ENCODE measurements at places on chromosomes 12 and 14. TPM values are rescaled to one million over a fixed set of nuclear protein-coding genes. Genes with fewer than 3 reads are reported as not detected.

SERPINA12 gene
- total RNA-seq = not detected

DNA sequence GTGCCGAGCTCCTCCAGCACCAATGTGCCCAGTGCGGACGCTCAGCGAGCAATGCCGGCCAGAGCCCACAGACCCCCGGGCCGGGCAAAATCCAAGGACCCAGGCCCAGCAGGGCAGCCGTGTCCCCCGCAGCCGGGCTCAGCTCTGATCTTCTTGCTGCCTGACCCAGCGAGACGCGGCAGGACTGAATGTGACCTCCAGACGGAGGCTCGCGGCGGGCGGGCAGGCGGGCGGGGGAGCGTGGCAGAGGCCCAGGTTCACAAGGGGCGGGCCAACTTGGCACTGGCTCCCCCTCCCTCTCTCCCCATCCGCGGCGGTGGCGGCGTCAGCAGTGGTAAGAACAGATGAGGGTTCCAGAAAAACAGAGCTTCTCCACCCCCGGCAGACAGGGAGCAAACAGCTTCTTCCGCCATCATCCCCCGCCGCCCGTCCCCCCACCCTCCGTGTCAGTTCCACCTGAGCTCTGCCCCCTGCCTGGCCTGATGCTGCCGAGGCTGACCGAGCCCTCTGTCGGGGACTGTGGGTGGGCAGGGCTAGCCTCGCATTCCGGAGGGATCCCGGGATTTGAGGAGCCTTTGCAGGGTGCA, 94.3 kb downstream of the RFLNA start:
- DNase-seq = no peak

DNA sequence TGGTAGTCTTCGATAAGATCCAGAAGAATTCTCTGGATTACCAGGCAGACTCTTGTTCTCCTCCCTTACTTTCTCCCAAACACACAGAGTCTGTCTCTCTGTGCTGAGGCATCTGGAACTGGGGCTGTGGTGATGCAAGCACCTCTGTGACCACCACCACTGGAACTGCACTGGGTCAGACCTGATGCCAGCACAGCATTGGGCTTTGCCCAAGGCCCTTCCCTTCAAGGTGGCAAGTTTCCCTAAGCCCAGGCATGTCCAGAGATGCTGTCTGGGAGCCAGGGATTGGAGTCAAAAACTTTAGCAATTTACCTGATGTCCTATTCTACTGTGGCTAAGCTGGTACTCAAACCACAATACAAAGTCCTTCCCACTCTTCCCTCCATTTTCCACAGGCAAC, 14.6 kb upstream of the TMPRSS12 start:
- DNase-seq = no peak

RPGRIP1 gene
- 0.48 TPM for total RNA-seq

ACYP1 gene
- 14.7 TPM for total RNA-seq

PZP gene
- total RNA-seq = 1.7 TPM

LRTM2 gene
- total RNA-seq = not detected

ITPK1 gene
- 15.8 TPM for total RNA-seq

BATF gene
- total RNA-seq = 5.1 TPM

DNA sequence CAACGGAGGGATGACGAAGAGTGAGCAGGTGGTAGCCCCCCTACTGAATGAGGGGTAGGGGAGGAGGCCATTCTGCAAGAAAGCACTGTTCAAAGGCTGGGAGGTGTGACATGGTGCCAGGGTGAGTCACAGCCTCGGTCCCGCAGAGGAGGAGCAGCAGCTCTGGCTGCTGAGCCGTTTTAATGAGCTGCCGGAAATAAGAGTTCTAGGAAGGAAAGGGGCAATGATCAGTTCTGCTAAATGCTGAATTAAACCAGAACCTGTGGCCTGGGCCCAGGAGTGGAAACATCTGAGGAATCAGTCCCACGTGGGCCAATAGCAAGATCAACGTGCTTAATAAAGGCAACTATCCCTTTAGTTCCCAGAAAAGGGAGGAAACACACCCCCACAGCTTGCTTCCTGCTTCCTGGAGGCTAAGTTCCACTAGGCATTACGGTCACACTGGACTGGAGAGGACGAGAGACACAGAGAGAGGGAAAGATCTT, 3.6 kb downstream of the ABCD4 start:
- DNase-seq = no peak

CSRP2 gene
- 93.4 TPM for total RNA-seq

COPZ1 gene
- total RNA-seq = 113 TPM

- DNase-seq = no peak
Measured at GRCh38 chr12:8677362-8677761, 14.7 kb upstream of the MFAP5 start.

DNA sequence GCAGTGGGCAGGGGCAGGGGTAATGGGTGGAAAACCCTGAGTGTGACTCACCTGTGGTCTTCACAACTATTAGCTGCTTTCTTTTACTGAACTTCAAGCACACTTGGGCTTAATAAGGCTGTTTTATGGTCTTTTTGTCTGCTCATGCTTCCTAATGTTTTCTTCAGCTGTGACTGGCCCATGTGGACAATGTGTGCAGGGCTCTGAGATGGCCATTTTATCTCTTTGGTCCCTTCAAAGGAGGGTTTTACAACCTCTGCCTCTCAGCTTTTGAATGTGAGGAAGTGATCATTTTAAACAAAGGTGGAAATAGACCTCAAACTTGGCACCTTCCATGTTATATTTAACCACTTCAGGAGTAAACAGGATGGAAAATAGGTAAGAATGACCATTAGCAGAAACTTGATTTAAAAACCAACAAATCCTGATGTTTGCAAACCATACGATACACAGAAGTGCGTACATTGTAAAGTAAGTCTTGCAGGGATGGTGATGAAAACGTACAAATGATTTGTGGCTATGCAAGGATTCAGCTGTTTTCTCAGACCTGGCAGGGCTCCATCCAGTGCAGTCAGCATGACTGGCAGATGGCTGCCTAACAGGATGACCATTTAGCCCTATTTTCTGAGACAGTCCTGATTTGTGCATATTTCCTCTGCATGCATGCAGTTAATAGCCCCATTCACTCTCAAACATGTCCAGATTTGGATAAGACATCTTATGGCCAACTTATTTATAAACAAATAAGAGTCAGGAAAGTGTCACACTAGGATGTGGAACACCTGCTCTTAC, 103.2 kb downstream of the SLC38A4 start:
- no peak for DNase-seq

DNA sequence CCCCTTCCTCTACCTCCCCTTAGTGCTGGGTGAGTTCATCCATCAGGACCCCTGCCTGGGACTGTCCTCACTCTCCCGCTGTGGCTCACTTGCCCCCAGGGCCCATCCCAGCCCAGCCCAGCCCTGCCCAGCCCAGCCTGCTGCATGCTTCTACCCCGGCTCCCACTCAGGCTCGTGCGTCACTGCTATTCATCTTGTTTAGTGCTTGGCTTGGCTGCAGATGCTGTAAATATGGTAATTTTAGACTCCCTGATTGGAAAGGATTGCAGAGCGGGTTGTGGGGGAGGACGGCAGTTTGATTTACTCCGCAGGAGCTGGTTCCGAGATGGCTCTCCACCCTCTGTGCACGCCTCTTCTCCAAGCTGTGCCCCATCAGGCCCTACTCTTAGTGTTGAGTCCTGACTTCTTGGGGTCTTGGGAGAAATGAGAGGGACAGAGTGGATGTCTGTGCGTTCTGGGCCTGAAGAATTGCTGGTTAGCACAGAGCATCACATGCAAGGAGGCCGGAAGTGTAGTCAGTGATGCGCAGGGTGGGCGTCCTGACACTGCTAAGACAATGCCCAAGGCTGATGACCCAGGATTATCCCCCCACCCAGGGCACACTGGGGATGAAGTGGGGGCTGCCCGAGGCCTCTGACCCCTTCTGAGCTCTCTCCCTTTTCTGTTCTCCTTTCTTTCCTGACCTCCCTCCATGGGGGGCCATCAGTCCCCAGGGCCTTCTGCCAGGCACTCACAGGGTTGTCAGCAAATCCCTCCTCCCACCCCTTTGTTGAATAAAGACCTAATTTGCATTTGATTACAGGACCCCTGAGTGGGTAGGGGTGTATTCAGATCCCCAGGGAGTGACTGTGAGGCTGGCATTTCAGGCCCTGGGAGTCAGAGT, 244.4 kb downstream of the ZFP36L1 start:
- DNase-seq = peak; percentile 95

GRCh38 chr12:67761566-67761965, 113.0 kb downstream of the DYRK2 start:
- no peak for DNase-seq

PCED1B gene
- 1.1 TPM for total RNA-seq

DNA sequence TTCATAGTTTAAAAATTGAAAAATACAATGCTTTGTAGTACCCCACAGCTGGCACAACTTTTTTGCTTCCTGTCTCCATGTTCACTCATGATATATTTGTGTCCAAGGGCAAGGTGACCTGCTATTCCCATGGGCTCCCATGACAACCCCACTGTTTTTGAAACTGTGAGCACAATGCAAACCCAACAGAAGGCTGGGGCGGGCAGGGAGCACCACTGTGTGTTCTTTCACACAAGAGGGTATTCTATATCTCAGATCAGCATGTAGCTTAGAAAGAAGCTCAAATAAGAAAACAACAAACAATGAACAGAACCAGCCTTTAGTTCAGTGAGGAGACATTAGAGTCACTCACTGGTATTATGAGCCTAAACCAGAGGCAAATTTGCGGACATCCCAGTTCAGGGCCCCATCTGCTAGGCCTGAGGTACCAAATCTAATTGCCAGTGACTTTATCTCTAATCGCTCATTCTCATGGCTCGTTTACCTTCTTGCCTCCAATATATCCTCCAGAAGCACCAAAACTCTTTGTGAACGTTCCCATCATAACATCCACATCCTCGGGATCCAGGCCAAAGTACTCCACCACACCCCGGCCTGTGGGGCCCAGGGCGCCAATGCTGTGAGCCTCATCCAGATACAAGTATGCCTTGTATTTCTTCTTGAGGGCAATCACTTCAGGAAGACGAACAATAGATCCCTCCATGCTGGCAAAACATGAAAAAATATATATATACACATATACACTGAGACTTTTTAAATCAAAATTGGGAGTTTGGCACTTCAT, 56.4 kb upstream of the ISM2 start:
- no peak for DNase-seq

DNA sequence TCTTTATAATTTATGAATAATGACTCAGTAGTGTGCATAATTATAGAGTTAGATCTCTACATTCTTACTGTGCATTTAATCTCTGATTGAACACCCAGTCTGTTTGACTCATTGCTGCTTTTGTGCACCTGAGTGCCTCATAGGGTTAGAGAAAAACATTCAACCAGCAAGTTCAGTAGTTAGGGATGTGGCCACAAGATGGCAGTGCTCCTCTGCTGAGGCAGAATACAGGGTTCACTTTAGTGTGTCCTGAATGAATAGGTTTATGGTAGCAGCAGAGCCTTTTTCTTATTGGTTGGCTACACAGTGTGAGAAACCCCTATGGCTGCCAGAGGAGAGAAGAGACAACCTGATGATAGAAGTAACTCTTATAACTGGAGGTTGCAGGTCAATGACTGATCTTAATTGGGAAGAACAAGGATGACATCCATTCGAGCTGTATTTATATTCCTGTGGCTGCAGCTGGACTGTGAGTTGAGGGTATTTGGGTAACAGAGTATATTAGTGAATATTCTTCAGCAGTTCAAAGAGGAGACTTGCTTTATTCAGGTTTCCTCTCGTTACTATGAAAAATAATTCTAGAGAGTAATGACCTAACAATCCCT, 194.9 kb upstream of the OR4E1 start:
- no peak for DNase-seq

DNA sequence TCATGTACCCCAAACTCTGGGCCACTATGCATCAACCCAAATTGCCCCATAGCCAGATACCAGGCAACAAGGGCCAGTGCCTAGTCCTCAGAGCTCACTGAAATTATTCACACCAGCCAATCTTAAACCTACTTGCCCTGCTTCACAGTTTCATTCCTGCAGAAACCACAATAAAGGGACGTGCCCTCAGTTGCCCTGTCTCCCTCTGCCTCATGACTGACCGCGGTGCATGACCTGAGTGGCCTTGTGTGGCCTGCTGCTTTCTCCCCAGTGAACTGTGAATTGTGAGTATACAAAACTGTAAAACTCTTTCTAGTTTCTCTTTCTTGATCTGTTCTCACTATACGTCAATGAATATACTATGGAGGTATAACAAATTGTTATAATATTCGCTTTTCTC, 490.9 kb upstream of the MIS18BP1 start:
- DNase-seq = no peak

TBX5 gene
- total RNA-seq = 6.2 TPM

GCN1 gene
- total RNA-seq = 76.9 TPM

ACVRL1 gene
- total RNA-seq = 47.9 TPM

DAO gene
- total RNA-seq = not detected

- DNase-seq = peak; percentile 39
Measured at GRCh38 chr14:41604721-41605531, 1.8 kb upstream of the LRFN5 start.

GRCh38 chr14:24430682-24431568, 1.2 kb downstream of the KHNYN start:
- no peak for DNase-seq

- peak; percentile 86 for DNase-seq
Measured at GRCh38 chr12:85036234-85036707, at the start of the genes LRRIQ1 and TSPAN19. Gene LRRIQ1, plus strand, starts transcription at chr12:85036351. Its CDS starts 1,826 bp downstream, at chr12:85038177. Gene TSPAN19, minus strand, starts transcription at chr12:85036277. Its CDS starts 6,331 bp downstream, at chr12:85029946.

- DNase-seq = no peak
Measured at GRCh38 chr14:20427231-20428009, 8.5 kb downstream of the KLHL33 start.

All from urinary bladder (tissue), 4 donors.